ENCODE measurements at places on chromosomes 16 and 17. TPM values are rescaled to one million over a fixed set of nuclear protein-coding genes. Genes with fewer than 3 reads are reported as not detected.

Gene BBS2
- total RNA-seq = 40.3 TPM

- H3K4me3 ChIP-seq = peak overlapping the region; percentile 79
- H3K27ac ChIP-seq = peak overlapping the region; percentile 31
- H3K27me3 ChIP-seq = no peaks in the 10 kb centered on the region
- peaks cover 58% of the 10 kb centered on the region for H3K4me1 ChIP-seq
Measured at GRCh38 chr17:40063901-40064531, 1.3 kb downstream of the THRA start.

DNA sequence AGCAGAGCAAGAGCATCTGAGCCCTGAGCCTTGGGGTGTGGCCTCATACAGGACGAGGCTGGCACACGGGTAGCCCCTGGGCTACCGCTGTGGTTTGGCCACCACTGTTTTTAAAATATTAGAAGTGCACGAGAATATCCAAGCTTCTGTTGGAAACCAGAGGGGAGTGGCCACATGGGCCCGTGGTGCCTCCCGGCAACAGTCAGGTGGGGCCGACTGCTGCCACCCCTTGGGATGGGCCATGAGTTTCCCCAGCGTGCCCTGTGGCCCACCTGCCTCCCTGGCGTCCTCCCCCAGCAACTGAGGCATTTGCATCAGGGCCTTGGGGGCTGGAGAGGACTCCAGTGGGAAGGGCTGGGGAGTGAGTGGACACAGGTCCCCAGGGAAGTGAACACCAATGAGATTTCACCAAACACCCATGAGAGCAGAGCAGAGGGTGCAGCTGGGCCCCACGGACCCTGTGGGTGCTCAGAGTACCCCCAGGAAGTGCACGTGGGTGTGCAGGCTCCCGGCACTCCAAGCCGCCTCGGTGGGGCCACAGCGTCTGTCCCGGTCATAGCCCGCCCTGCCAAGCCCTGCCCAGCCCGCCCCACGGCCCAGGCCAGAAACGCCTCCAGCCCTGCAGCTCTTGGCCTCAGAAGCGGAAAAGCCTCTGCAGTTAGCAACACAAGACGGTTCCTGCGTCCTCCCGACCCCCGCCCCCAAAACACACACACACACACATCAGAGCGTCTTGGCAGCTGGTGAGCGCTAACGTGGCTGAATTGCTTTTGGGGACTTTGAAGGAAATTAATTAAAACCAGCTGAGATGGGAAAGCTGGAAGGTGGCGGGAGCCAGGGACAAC is 22.7 kb downstream of the ZNF469 start:
- H3K36me3 ChIP-seq = no peaks in the 10 kb centered on the region
- no peak overlapping the region for H3K4me3 ChIP-seq
- no peak overlapping the region for H3K27ac ChIP-seq
- H3K27me3 ChIP-seq = peaks cover 2% of the 10 kb centered on the region

Gene OR3A2
- total RNA-seq = 1.2 TPM

DNA sequence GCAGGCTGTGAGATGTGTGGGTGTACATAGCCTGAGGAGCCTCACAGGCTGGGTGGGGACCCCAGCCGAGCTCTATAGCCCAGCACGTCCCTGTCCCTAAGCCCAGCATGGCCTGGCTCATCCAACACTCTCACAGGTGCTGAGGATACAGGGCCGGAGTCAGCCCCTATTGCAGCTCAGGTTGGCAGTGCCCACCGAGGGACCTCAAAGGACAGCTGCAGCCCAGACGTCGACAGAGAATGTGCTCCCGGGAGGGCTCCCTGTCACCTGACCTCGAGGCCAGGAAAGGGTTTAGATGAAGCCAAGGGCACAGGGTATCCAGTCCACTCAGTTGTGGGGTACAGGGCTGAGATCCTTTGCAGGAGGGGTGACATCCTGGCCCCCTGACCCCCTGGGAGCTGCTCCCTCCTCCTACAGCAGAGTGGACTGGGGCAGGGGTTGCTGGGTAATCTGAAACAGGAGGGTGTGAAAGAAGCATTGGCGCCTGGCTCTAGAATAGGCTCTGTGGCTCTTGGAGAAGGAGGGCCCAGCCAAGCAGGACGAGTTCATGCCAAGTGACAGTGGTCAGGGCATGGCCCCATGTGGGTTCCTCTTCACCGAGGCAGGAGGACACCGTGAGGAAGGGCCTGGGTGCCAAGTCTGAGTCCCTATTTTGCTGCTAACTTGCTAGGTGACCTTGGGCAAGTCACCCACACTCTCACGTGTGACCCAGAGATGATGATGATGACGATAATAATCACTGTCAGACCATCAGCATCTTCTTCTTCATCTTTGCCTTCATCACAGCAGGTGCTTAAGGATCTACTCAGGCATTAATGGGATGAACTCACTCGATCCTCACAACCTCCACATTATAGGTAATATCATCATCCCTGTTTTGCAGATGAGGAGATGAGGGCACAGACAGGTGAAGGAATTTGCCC is 68.0 kb downstream of the RMI2 start:
- peaks cover 4% of the 10 kb centered on the region for H3K4me1 ChIP-seq
- no peak overlapping the region for H3K27ac ChIP-seq
- DNase-seq = no peak
- H3K36me3 ChIP-seq = no peaks in the 10 kb centered on the region
- H3K4me3 ChIP-seq = no peak overlapping the region

- no peaks in the 10 kb centered on the region for H3K4me1 ChIP-seq
- DNase-seq = no peak
- H3K36me3 ChIP-seq = no peaks in the 10 kb centered on the region
- H3K27me3 ChIP-seq = no peaks in the 10 kb centered on the region
Measured at GRCh38 chr17:8574687-8575086, 55.8 kb downstream of the MYH10 start.

Gene ALOX15B
- total RNA-seq = not detected

DNA sequence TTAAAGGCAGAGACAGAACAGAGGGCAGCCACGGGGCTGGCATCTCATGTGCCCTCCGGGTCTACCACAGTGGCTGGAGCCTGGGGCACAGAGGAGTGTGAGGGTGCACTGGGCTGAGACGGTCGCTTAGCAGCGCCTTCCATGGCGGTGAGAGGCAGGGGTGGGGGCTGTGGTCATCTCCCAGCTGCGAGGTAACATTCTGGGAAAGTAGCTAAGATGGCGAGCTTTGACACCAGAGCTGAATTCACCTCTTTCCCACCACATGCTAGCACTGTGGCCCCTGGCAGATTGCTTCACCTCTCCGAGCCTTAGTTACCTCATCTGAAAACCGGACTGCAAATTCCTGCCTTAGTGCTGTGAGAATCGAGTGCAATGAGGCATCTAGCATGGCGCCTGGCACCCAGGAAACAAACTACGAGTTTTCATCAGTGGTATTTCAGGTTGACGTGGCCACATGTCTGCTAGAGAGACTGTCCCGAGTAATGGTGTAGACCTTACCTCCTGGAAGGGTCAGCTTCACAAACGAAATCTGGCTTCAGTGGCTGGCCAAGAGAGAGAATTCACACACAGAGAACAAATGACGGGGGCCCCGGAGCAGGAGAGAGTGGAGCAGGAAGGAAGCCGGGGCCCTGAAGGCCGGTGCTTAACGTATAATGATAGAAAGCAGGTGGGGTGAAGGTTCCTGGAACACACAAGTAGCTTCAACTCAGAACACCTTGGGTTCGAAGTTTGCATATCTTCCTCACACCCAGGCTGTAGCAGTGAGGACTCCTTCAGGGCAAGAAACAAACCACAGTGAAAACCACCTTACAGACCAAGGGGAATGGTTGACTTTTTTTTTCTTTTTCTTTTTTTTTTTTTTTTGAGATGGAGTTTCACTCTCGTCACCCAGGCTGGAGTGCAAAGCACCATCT is 63.9 kb upstream of the RPH3AL start:
- H3K4me3 ChIP-seq = peak overlapping the region; percentile 20
- DNase-seq = peak; percentile 79
- H3K27ac ChIP-seq = peak overlapping the region; percentile 64
- H3K27me3 ChIP-seq = no peaks in the 10 kb centered on the region
- H3K4me1 ChIP-seq = peaks cover 90% of the 10 kb centered on the region

Gene CCDC40
- total RNA-seq = 1.5 TPM

GRCh38 chr17:17888821-17889220 is 52.0 kb upstream of the SREBF1 start:
- DNase-seq = no peak
- no peak overlapping the region for H3K27ac ChIP-seq
- H3K4me3 ChIP-seq = no peak overlapping the region
- H3K4me1 ChIP-seq = no peaks in the 10 kb centered on the region

Gene CBX8
- total RNA-seq = 6.4 TPM

Gene CREBBP
- total RNA-seq = 234 TPM

DNA sequence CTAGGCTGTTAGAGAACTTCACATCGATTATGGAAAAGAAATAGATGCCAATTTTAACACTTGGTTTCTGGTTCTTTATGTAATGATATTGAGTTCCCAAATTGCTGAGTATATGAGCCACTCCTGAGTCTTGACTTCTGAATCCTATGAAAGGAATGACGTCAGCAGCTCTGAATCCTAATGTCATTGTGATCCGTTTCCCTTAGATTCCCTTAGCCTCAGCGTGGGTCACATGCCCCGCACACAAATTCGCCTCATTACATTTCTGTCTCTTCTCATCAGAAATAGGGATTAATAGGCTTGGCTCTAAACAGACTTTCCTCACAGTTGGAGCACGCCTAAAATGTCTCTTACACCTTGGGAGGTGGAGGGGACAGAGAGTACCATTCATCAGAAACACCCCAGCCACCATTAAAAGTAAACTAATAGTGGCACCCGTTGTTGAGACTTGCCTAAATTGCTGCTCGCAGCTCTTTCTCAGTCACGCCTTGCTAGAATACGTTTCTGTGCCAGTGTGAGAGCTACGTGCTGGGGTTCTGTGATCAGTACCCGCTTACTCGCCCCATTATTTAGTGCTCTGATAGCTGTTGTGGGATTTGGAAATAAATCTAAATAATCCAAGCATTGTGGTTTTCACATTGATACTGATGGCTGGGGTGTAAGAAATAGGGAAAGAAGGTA is 7.1 kb downstream of the MRM3 start:
- no peaks in the 10 kb centered on the region for H3K27me3 ChIP-seq
- H3K4me1 ChIP-seq = no peaks in the 10 kb centered on the region
- H3K4me3 ChIP-seq = no peak overlapping the region
- no peak overlapping the region for H3K27ac ChIP-seq
- peaks cover 37% of the 10 kb centered on the region for H3K36me3 ChIP-seq
- no peak for DNase-seq

DNA sequence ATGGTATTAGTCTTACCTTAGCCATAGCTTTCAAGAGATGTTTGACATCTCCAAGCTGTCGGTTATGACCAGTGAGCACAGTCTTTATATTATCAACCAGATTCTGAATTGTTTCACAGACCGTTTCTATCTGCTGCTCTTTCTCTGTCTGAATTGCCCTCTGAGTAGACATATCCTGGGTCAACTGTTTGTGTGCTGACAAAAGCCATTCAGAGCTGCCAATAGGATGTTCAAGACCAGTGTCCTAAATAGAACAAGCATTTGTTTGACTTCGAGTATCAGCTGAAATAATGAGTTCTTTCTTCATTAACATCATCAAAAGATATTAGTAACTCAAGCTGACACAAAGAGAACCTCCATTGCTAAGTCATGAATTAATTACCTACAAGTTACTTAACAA is 14.9 kb upstream of the ARL6IP1 start:
- H3K27me3 ChIP-seq = no peaks in the 10 kb centered on the region
- DNase-seq = no peak
- peaks cover 65% of the 10 kb centered on the region for H3K36me3 ChIP-seq

Gene DOC2B
- total RNA-seq = 0.07 TPM

DNA sequence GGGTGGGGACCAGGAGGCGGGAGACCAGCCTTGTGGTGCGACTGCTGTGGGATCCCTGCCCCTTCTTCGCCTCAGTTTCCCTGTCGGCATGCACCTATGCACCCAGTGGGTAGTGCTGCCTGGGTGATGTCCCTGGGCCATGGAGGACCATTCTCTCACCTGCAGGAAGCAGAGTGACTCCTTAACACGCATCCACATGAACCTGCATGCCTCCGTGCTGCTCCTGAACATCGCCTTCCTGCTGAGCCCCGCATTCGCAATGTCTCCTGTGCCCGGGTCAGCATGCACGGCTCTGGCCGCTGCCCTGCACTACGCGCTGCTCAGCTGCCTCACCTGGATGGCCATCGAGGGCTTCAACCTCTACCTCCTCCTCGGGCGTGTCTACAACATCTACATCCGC is 25.2 kb downstream of the ADGRG5 start:
- peaks cover 90% of the 10 kb centered on the region for H3K36me3 ChIP-seq
- no peak for DNase-seq
- no peaks in the 10 kb centered on the region for H3K27me3 ChIP-seq
- no peaks in the 10 kb centered on the region for H3K4me1 ChIP-seq
- H3K27ac ChIP-seq = no peak overlapping the region
- H3K4me3 ChIP-seq = no peak overlapping the region

- H3K27ac ChIP-seq = no peak overlapping the region
- peaks cover 21% of the 10 kb centered on the region for H3K36me3 ChIP-seq
- no peak for DNase-seq
- peaks cover 30% of the 10 kb centered on the region for H3K4me1 ChIP-seq
- peak overlapping the region; percentile 28 for H3K4me3 ChIP-seq
Measured at GRCh38 chr17:82050761-82051641, 610 bp downstream of the RFNG start.

DNA sequence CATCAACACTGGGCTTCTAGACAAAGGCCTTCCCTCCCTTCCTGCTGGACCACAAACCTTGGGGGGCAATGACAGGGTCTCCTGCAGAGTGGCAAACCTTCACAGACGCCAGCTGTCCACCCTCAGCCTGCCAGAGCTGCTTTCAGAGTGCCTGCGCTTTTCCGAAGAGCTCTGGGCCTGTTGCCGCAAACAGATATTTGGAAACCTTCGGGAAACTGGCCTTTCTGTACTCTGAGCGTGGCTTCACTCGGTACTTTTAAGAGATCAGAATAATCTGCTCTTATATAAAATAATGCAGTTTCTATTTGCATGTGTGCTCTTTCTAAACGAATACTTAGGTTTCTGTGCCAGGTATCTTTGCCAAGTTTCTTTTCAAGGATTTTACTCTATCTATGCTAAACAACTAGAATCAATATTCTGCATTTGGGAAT is 152.1 kb upstream of the CHMP6 start:
- H3K27ac ChIP-seq = no peak overlapping the region
- H3K36me3 ChIP-seq = no peaks in the 10 kb centered on the region
- H3K4me1 ChIP-seq = no peaks in the 10 kb centered on the region
- no peaks in the 10 kb centered on the region for H3K27me3 ChIP-seq
- no peak for DNase-seq
- H3K4me3 ChIP-seq = no peak overlapping the region

DNA sequence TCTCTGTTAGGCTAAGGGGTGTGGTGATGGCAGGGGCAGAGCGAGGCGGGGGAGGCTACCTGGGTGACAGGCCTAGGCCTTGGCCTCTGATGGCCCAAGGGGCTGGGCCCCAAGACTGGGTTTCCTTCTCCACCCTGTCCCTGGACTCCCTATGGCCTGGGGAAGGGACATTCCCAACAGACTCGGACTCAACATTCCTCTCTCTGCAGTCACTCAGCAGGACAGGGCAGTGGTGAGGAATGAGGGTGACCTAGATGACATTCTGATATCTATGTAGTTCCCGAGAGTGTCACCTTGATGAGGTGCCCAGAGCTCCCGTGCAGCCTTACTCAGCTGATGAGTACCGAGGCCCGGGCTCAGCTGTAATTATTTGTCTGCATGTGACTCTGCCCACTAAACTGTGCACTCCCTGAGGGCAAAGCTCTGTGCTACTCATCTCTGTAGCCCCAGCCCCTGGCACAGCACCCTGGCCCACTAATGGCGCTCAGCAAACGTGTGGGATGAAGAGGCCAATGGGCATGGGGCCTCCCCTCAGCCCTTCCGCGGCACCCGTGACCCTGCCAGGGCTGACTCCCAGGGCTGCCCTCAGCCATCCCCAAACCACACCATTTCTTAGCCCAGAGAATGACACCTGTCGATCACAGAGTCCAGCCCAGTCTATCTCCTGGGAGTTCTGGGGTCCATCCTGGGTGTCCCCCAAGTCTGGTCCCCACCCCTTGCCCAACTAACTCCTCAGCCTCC is 2.2 kb downstream of the PLCD3 start:
- no peaks in the 10 kb centered on the region for H3K36me3 ChIP-seq
- H3K27ac ChIP-seq = no peak overlapping the region
- peaks cover 18% of the 10 kb centered on the region for H3K4me1 ChIP-seq

Data from natural killer cell (primary cell).